ENCODE measurements at places on chromosomes 13 and 19.

GRCh38 chr19:55389386-55390317 is 3.9 kb downstream of the RPL28 start:
- no peak for DNase-seq

GRCh38 chr13:33545492-33545891 is 259.9 kb upstream of the STARD13 start:
- DNase-seq, result no peak

DNA sequence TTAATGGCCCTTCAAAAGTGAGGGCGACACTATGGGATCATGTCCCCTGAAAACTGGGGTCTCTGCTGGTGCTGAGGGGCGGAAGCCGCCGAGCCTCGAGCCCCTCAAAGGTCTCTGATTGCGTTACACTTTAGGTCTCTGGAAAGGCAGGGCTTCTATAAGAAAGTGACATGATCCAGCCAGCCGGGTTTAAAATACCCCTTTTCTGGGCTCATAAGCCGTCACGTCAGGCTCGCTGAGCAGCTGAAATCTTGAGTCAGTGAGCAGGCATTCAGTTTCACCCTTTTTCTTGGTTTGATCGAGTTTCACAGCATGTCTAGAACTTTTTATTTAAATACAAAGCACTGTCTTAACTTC is 600 bp upstream of the HMGB1 start:
- no peak for DNase-seq

- DNase-seq, result no peak
Observed at GRCh38 chr13:40102360-40102727, 446.9 kb downstream of the COG6 start.

GRCh38 chr19:39679791-39680168 is 24.1 kb downstream of the LGALS16 start:
- peak; percentile 73 for DNase-seq

DNA sequence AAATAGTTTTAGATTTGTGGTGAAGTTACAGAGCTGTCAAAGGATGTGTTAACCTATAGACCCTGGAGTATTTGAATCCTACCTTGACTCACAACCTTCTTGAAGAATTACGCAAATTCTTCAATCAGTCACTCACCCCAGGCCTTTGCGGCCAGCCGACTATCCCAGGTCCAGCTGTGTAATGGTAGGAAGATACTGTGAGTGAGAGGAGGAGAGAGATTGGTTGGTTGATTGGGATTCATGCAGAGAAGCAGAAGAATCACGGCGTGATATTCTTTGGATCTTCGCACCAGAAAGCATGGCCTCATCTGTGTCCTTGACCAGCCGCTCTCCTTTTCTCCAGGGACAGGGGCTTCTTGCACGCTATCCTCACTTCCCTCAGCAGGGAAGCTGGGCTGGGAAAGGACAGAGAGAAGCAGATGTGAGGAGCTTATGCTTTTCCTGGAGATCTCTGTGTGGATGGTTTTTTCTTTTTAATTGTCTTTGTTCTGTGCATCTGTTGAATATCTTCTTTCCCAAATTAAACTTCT is 249.1 kb downstream of the GGACT start:
- no peak for DNase-seq

DNA sequence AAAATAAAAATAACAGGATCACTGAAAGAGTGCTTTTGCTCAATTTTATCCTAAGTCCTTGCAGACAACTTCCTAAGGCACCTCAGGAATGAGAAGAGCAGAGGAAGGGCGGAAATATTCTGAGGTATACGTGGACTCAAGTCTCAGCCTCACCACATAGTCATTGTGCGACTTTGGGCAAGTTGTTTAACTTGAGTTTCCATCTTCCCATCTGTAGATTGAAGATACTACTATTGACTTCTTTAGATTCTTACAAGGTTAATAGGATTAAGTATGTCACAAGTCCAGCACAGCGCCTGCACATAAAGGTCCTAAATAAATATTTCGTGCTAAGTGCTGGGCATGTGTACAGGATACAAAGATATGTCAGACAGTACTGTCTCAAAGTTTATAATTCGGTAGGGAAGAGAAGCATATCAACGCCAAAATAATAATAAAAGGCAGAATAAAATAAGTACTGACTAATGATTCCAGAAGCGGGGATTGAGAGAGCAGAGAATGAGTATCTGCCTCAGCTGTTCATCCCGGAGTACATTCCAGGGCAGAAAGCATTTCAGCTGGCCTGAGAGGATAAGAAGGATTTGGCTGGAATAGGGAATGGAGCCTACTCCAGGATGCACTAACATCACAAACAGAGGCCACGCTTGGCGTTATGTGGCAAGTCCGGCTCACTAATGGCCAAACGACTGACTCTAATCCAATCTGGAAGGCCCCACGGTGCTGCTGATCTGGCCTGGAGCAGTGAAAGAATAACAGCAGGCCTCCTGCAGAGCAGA is 139.7 kb downstream of the FLT1 start:
- DNase-seq, result no peak

GRCh38 chr19:5899728-5900526 is 3.7 kb downstream of the NDUFA11 start:
- DNase-seq, result no peak

- no peak for DNase-seq
Observed at GRCh38 chr13:99033814-99034213, 56.0 kb upstream of the DOCK9 start.

DNA sequence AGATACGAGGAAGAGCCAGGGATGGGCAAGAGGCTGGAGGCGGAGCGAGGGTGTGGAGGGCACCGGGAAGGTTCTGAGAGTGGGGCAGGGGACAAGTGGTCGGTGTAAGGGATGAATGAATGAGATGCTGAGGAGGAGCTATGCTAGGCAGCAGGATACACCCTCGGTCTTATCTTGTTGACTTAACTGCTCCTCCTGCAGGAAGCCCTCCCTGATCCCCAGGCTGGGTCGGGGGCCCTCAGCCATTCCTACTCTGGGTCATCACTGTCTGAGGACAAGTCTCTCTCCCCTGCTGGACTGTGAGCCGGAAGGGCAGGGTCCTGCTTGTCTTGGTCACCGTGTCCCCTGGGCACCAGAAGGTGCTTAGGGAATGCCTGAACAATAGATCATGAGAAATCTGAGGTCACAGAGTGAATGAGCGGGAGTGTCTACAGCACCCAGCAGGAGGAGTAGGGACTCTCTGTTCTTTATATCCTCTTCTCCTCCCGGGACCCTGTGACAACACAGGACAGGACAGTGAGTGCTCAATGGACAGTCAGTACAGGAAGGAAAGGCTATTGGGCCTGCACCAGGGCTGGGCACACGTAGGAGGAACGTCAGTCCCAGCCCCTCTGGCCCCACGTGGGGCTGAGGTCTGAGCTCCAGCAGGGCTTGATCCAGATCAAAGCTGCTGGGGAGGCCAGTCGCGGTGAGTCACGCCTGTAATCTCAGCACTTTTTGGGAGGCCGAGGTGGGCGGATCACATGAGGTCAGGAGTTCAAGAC is 6.5 kb downstream of the NKPD1 start:
- no peak for DNase-seq

DNA sequence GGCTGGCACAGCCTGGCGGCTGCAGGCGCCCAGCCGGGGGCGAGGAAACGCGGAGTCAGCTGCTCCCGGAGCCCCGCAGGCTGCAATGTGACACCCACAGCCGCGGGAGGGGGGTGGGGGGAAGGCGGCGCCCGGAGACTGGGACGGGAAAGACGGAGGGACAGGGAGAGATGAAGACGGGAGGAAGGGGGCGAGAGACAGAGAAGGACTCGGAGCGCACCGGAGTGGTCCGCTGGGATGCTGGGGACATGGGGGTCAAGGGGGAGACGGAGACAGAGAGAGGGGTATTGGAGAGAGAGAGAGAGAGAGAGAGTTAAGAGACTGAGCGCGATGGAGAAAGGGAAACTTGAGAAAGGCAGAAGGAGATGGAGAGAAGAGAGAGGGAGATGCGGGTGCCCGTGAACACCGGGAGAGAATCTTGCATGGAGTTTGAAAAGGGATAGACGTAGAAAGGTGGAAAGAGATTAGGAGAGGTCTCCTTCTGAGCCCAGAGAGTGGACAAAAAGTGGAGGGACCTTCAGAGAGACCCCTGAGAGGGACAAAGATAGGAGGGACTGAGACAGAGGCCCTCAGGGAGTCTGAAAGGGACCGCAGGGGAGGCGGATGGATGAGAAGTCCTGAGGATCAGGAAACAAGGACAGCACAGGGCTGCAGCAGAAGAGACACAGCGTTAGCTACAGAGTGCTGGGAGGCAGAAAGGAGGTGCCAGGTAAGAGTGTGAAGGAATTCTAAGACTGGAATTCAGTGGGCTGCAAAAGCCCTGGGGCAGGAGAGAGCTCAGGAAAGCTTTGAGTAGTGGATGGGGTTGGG is 1.0 kb downstream of the SCN1B start:
- DNase-seq, result no peak

GRCh38 chr13:37181620-37182019 is 76.2 kb upstream of the CSNK1A1L start:
- no peak for DNase-seq

DNA sequence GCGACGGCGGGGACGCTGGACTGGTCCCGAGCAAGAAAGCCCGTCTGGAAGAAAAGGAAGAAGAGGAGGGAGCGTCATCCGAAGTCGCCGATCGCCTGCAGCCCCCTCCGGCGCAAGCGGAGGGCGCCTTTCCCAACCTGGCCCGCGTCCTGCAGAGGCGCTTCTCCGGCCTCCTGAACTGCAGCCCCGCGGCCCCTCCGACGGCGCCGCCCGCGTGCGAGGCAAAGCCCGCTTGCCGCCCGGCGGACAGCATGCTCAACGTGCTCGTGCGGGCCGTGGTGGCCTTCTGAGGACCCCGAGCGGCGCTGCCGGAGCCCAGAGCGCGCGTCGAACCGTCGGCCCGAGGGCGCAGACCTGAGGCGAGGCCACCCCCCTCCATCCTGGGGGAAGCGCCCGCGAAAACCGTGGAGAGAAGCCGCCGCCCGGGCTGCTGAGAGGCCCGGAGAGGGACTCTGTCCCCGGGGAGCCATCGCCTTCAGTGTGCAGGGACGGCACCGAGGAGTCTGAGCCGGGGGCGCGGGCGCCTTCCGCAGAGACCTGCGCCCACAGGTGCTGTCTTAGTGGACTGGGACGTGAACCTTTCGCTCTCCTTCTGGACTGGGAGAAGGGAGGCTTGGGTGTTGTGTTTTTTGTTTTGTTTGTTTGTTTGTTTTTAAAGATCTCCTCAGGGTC is 3.5 kb downstream of the IER2 start:
- no peak for DNase-seq

GRCh38 chr19:30148039-30148790 is 206.2 kb downstream of the URI1 start:
- DNase-seq, result no peak

DNA sequence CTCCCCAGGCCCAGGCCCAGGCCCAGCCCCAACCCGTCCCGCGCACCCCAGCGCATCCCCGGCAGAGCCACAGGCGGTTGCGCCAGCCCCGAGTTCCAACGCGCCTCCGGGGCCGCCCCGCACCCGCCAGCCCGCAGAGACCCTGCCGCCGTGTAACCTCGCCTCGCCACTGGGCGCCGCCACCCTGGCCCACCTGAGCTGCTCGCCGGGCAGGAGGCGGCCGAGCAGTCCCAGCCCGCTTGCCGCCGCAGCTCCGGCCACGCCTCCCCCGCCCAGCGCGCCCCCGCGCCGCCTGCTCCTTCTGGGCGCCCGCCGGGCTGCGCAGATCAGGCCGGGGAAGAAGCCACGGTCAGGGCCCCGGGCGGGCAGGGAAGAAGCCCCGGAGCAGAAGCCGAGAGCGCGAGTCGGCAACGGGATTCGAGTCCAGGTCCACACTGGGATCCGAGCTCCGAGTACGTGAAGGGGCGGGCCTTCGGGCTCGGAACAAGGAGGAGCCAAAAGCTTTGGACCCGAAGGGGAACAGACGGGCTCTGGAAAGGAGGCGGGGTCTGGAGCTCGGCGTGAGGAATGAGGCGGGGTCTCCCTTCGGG is at the start of gene MBOAT7:
Gene MBOAT7, minus strand, starts transcription at position 436 of the 590 bp plus-strand sequence. CDS start 1,072 bp downstream, outside the sequence.
- no peak for DNase-seq

- DNase-seq, result no peak
Observed at GRCh38 chr13:30486230-30487074, 20.7 kb upstream of the HMGB1 start.

GRCh38 chr13:77113496-77113895 is 86.5 kb upstream of the FBXL3 start:
- no peak for DNase-seq

GRCh38 chr13:101700598-101700997 is 248.1 kb downstream of the ITGBL1 start:
- DNase-seq, result no peak

- DNase-seq, result peak; percentile 79
Observed at GRCh38 chr13:74287724-74288169, 153.5 kb upstream of the KLF12 start.

DNA sequence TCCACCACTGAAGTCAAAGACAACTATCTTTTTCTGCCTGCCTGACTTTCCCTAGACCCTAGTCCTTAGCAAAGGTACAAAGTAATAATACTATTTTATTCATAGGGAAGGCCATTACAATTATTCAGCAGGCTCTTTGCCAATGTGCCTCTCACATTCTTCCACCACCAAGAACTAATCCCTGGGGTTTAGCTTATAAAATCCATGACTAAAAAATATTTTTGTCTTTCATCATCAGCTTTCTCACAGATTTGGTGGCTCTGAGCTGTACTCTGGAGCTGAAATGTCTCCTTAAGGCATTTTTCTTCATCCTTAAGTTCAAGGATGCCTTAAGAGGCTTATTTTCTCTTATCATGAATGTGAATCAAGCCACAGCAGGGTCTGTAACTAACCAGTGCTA is 96.1 kb downstream of the OXGR1 start:
- DNase-seq, result no peak

- DNase-seq, result no peak
Observed at GRCh38 chr19:29805031-29805965, 6.5 kb upstream of the CCNE1 start.

- DNase-seq, result no peak
Observed at GRCh38 chr13:79585033-79585432, 104.1 kb downstream of the NDFIP2 start.

DNA sequence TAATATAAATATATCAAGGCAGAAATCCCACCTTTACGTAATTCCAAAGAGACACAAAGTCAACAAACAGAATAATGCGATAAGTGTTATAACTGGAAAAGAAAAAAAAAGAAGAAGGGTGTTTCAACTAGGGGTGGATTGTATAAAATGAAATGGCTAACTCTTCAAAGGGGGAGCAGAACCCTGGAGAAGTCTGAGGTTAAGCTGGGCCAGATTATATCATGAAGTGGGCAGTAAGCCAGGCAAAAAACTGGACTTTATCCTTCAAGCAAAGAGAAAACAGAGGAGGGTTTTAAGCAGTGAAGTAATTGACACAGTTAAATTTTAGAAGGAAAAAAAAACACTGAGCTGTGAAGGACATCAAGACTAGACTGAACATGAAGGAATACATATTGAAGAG is 41.9 kb downstream of the TBC1D4 start:
- no peak for DNase-seq

- DNase-seq, result no peak
Observed at GRCh38 chr13:106246242-106246641, 289.2 kb downstream of the EFNB2 start.

DNA sequence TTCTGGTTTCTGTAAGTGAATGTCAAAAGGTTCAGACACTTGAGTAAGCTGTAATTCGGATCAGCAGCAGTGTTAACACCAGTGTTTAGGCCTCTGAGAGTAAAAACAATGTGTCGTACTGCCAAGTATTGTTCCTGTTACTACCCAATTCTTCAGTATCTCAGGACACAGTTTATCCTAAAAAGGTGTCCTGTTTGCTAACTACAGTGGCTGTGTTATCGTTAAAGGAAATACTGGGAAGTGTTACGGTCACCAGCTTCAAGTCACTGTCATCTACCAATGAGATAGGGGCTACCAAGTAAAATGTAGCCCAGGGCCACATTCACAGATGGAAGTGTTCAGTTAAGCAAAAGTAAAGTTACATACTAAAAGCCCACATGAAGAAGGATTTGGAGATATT is 2.3 kb upstream of the UPF3A start:
- no peak for DNase-seq

- no peak for DNase-seq
Observed at GRCh38 chr13:42649831-42650230, 75.9 kb downstream of the TNFSF11 start.
